SIG-M5 (cell line): ENCODE measurements at places on chromosomes 3 and 15.

DNA sequence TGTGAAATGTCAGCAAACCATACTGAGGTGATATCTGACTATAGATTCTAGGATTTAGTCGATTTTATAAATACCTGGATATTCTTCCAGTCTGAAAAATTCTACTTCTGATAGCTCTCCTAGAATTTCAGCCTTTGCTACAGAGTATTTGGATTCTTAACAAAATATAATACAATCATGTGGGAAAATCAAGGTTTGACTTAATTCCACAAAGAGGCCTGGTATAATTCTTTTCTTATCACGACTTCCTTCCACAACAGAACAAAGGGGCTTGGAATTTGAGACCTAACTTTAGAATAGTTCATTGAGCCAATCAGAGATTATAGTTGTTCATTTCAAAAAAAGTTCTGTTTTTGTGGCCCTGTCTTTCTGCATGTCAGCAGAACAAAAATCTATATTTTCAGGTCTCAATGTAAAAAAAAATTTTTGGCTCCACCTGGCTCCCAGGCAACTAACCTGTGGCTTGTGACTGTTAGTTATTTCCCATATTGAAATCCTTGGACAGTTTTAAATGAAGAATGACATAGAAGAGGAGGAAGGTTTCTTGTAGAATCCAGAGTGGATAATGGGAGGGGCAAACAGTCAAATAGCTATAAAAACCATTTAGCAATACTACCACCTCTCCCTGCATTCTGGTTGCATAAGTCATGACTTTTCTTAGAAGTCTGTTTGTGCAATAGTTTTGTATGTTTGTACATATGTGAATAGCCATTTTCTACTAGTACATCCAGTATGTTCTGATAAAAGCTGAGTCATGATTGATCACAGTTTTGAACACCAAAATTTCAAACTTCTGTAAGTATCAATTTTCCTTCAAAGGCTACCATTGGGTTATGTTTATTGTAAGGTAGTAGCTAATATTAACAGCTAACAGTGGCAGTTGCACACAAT is 4.0 kb downstream of the TM4SF1 start:
- peak; percentile 63 for DNase-seq

DNA sequence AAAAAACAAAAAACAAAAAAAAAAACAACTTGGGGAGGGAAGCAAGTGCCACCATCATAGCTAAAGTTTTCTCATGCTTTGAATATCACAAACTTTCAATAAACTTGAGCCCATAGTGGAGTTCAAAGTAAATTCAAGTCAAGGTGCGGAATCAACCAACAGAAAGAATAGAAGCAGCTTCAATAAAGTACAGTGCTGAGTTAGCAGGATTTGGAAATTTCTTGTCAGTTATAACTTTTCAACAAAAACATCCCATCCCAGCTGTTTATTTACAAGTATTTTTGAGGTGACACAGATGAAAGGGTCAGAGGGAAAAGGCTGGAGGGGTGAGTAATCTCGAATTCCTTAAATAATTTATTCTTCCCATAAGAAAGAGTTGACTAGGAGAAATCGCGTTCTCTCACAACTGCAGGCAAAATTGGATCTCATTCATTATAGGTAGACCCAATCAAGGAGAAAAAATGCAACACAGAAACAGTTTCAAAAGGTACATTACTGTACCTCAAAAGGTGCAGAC is 477.4 kb upstream of the RASGRP1 start:
- DNase-seq, result no peak

DNA sequence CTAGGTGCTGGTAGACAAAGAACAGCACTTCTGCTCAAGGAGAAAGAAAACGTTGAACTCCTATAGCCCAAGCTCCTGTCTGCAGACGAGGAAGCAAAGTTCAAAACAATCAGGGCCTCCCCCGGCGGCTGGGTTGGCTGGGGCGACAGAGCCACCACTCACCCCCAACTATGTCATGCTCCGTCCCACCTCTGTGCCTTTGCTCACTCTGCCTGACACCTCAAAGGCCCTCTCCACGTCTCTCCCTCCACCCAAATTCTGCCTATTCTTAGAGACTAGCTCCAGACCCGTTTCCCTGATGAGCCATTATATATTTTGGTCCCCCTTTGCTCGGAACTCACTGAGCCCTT is 304.3 kb downstream of the TLE3 start:
- no peak for DNase-seq

DNA sequence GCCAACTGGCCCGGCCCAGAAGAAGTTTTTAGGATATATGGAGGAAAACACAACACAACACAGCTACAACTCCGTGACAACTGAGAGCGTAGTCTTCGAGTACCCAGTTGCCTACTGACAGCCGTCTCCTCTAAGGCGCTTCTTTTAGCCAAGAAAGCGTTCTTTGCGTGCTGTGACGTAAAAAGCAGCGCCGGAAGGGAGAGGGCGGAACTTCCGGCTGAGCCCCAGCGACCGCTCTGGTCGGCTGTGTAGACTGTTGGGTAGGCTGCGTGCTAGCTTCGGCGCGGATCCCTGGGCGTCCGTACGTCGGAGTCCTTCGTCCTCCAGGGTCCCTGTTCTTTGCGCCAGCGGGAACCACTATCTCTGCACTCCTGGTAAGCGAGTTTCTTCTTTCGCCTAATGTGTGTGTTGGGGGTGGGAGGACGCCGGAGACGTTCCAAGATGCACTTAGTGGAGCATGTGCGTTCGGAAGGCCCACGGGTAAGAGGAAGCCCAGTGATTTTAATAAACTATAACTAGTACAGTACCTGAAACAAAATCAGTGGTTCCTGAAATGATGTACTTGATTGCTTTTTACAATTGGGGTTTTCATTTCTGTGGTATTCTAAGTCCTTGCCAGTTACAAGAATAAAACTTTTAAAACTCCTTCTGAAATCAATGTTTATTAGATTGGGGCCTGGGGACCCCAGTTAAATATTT is at the start of gene TRMT10C:
TRMT10C (plus strand) TSS at position 239 of the 699 bp plus-strand sequence. CDS start 2,914 bp downstream, outside the sequence.
- peak; percentile 64 for DNase-seq

- no peak for DNase-seq
These were observed 14.6 kb upstream of the IL17RD start for GRCh38 chr3:57179580-57180410.

- DNase-seq, result no peak
These were observed 13.3 kb upstream of the THUMPD3 start for GRCh38 chr3:9349321-9350117.

DNA sequence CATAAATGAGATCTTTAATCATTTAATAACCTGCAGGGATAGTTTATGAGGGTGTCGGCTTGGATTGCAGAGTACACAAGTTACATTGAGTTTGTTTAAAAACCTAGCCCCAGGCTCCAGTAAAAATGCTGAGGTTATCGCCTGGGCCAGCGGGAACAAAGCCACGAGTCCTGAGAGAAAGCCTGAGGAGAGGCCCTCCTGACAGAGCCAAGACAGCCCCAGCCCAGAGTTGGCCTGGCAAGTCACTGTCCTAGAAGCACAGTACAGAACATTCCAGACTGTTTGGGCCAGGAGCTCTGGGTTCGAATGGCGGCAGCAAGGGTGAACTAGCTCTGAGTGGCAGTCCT is 32.4 kb downstream of the SEC61A1 start:
- DNase-seq, result no peak

DNA sequence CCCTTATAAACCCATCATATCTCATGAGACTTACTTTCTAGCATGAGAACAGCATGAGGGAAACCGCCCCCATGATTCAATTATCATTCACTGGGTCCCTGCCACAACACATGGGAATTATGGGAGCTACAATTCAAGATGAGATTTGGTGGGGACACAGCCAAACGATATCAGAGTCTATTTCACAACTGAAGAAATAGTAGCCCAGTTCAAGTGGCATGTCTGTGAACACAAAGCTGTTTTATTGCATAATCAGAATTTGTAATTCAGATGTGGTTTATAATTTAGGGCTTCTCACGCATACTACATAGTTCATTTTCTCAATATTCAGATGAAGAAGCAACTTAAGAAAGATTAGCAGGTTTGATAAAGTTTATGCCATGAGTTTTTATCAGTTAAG is 1188.0 kb upstream of the ALCAM start:
- DNase-seq, result no peak

DNA sequence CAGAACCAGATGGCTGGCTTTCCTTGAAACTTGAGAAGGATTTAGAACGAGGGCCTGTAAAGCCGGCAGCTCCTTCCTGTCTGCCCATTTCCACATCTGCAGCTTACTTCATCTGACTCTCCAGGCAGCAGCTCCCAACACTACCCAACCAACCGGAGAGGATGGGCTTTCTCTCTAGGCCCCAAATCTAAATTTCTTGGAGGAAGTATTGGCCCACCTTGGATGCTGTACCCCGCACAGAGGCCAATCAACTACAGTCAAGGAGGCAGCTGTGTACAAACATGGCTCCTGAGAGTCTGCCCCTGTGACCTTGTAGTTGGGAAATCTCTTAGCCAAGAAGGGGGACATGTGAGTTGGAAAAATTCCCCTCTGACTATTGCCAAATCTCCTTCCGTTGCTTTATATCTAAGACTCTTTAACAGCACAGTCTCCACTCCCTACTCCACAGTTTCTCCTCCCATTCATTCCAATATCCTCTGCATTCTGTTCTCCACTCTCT is 8.0 kb upstream of the ACAP2 start:
- DNase-seq, result no peak

- DNase-seq, result no peak
These were observed 77.4 kb upstream of the XCR1 start for GRCh38 chr3:46104706-46105105.

GRCh38 chr3:45938864-45939263 is 4.4 kb upstream of the CXCR6 start:
- DNase-seq, result no peak

GRCh38 chr3:127990461-127990860 is 61.8 kb upstream of the SEC61A1 start:
- no peak for DNase-seq

DNA sequence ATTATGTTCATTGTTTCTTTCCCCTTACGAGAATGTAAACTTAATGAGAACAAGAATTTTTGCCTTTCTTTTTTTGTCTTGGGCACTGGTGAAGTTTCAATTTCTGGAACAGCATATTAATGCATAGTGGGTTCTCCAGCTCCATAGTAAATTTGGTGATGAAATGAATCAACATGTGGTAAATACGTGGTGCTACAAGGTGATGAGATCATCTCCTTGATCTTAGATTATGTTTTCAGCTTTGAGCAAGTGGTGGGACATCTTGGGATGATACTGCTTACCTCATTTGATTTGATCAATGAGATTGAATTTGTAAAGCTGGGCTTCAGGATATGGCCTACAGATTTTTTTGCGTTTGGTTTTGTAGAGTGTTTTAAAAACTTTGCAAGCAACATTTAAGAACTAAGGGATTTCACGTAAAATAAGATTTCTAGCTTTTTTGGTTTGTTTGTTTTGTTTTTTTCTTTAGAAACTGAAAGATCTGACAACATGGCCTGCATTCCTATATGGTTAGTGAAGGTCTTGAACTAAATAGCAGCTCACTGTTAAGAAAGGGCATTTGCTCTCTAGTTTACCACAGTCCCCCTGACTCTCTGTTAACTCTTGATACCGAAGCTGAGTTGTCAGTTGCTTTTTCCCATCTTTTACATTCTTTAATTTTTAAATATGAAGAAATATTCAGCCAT is 45.6 kb downstream of the FNDC3B start:
- DNase-seq, result no peak

- DNase-seq, result no peak
These were observed 638 bp upstream of the TBC1D5 start for GRCh38 chr3:17742880-17743657.

- no peak for DNase-seq
These were observed 22.6 kb downstream of the METTL6 start for GRCh38 chr3:15404767-15405166.
